ENCODE measurements at places on chromosomes 2 and 18.

GRCh38 chr2:125543968-125544514 lies 1111.9 kb upstream of the GYPC start:
- no peak for DNase-seq

DNA sequence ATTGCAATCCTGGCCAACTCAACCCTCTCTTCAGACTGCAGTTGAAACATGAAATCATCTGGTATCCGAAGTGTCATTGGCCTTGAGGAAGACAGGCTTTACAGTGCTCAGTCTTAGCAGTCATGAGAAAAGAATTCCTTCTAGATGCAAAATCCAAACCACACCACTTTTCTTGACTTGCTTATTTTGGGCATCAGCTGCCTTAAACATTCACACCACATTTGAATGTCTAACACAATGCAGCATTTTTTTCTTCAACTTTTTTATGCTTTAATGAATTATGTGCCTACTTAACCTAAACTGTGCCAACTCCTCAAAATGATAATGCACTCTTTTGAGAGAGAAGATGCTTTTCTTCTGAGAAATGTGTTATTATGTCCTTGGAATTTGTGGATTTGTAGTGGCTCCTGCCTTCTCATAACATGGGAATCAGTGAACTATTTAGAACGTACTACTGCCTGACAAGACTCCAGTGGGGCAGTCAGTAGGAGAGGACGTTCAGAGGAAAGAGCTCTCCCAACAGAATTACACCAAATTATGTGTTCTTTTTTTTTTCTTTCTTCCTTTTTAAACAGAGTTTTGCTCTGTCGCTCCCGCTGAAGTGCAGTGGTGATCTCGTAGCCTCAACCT lies 3.2 kb upstream of the FAM98A start:
- DNase-seq = peak; percentile 59

DNA sequence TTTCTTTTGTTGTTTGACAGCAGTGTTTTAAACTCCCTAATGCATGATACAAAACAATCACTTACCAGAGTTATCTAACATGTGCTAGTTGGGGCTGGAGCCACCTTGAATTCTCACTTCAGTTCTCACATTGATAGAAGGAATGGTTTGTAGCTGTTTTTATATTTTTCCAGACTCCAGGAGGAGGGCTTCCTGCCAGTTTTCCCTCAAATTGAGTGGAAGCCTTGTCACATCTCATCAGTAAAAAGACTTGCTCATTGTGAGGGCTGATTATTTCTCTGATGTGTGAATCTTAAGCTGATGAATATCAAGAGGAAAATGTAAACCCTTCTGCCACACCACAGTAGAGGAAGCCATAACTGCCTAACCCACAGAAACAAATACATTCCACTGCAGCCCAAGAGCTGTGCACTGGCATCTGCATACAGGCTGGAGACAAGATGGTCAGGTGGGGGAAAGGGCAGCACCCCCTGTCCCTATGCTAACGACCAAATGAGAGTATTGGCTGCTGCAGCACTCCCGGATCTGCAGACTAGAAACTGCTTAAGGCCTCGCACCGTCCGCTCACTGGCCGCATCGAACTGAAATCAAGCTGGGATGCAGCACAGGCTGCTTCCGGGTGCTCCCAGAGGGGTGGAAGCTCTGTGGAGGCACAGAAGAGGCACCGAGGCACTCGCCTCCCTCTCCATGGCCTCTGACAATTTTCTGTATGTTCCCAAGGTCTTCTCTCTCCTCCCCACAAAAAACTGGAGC lies 73.7 kb upstream of the TPO start:
- no peak for DNase-seq

DNA sequence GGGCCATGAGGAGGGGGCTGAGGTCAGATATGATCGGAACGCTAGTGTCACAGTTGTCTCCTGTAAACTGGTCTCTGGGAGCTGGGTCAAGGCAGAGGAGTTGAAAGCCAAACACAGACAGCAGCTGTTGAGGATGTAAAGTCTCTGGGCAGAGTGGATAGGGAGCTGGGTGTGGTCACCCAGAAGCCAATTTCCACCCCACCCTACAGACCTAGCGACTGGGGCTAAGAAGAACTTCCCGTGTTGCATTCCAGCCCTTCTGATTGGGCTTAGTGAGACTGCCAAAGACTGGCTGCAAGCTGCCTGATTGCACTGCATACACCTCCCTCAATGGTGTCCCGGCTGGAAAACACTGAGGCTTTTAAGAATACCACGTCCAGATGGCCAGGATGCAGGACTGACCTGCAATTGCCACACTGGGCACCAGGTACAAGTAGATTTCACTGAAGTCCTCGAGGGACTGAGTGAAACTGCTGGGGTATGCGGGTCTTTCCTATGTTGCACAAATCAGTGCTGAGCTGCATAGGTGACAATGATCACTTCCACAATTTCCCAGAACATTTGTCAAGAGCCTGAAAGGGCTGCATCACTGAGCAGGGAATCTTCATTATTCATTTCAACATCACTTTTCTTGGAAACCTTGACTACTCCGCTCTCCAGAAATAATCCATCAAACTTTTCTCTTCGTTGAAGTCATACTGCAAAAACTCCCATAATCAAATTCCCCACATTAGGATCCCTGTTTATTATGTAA lies 43.1 kb upstream of the EML4 start:
- DNase-seq = no peak

GRCh38 chr2:136404176-136404575 lies 286.2 kb upstream of the CXCR4 start:
- no peak for DNase-seq

- DNase-seq = peak; percentile 59
These were observed 156.7 kb downstream of the ARHGAP28 start for GRCh38 chr18:6885992-6886796.

DNA sequence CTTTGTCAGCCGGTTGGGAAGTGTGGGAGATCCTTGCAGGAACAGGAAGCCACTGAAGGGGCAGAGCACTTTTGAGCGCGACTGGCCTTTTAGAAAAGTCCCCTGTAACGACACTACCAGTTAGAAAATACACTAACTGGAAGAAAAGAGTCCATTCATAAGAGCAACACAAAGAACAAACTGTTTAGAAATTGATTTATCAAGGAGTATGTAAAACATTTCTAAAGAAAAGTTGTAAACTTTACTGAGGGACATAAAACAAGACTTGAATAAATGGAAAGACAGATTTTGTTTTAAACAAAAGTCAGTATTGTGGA lies 29.8 kb upstream of the POMC start:
- no peak for DNase-seq
